ENCODE measurements at places on chromosomes 7 and 10.

DNA sequence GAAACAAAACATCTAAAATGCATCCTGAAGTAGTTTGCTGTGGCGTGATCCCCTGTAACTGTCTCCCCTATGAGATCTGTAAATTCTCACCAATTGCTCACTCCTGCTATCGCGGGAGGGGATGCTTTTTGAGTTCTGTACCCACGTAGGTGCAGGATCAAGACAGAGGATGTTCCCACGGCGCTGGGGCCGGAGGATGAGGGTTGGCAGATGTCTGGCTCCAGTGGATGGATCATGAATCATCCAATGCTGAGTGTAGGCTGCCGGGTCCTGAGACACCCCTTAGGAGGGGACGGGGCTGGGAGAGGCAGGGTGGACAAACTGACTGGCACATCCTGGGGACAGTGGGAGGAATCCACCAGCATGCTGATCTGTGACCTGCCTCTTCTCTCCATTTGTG lies 224.4 kb downstream of the USP6NL start:
- no peak for DNase-seq

DNA sequence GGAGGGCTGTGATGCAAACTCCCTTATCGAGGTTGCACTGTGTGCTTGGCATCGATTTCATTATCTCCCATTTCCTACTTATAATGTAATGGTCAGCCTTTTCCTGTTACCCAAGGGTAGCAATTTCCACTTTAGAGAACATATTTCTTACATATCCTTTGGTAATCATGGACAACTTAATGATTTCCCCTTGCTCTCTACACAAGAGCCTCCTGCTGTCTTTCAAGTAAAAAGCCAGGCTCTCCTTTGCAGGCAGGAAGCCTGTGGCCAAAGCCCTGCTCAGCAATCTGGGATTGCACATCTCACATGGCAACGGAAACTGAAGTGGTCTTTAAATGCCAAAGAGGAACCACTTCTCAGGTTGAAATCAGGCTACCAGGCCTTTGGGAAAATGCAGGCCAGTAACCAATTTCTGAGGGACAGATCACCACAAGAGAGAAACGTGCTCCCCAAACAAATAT lies 86.7 kb upstream of the IKZF1 start:
- no peak for DNase-seq

- DNase-seq = no peak
Measured at GRCh38 chr10:73131301-73131700, 21.0 kb downstream of the NUDT13 start.

GRCh38 chr10:75870039-75870645 lies 438.7 kb downstream of the LRMDA start:
- no peak for DNase-seq

DNA sequence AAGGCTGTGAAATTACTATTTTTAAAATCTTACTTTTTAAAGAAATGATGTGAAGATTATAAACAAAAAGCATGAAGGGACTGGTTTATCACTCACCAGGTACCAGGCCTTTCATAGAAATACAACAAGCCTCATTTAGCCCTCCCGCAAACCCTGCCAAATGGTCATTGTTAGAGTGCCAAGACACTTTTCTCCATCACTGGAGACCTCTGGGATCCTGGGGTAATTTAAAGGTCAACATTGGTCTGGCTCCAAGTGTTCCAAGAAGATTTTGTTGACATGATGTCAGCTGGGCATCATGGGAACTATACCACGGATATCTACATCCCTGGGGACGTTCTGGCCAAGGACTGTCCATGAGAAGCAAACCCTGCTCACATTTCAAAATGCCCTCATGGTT lies 138.0 kb upstream of the FRMD4A start:
- DNase-seq = no peak

GRCh38 chr10:659688-660141 lies 29.8 kb downstream of the DIP2C start:
- no peak for DNase-seq

DNA sequence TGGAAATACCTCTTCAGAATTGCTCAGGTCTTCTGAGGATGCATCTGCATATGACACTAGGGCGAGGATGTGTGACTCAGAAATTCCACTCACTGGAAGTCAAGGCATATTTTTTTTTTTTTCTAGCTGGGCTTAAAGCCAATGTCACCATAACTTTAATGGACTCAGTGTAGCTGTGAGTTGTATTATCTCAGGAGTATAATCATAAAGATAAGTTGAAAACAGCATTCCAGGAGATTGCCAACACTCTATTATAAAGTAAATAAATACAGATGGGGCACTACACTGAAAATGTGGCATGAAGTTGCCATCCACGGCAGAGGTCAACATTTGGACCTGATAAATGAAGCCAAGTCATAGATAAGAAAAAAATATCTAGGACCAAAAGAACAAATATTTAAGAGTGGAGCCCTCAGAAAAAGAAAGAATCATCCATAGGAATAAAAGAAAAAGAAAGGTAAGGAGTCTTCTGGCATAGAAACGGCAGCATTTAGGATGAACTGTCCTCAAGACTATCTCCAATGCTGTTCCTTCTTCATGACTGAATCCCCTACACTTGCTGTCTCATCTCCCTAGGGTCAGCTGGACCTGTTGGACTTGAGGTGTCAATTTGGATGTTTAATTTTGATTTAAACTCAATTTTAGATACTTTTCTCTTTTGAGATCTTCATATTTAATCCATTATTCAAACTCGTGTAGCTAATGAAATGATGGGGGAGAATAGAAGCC lies 72.9 kb upstream of the CAV2 start:
- DNase-seq = no peak

DNA sequence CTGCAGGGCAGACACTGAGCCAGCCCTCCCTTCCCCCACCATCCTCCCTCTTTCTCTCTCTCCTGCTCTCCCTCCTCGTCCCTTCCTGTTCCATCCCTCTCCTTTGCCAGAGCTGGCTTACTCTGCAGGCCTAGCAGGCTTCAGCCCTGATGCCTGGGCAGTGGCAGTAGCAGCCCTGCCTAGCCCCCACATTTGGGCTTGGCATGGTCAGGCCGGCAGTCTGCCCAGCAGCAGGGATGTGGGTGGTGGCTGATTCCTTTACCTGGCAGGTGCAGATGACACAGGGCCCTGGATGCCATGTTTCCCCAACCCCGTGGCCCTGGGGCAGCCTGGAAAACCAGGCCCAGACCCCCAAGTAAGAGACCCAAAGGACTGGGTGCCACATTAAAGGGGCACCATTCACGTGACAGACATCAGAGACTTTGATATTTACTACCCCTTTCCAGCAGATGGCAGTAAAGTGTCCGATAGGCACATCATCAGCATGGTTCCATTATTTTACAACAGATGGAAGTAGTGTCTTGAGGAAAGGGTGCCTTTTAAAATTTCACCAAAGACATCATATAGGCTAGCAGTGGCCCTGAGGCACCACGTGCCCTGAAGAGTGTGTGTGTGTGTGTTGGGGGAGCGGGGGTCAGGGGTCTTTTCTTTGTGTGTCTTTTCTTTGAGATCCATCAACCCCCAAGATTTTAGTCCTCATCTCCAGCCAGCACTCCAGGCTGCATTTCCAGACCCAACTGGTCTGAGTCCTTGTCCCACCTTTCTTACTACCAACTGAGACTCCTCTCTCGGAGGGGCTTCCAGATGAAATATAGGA lies 5.9 kb downstream of the KCP start:
- DNase-seq = no peak

GRCh38 chr7:22582863-22583622 lies 83.1 kb upstream of the STEAP1B start:
- DNase-seq = no peak

DNA sequence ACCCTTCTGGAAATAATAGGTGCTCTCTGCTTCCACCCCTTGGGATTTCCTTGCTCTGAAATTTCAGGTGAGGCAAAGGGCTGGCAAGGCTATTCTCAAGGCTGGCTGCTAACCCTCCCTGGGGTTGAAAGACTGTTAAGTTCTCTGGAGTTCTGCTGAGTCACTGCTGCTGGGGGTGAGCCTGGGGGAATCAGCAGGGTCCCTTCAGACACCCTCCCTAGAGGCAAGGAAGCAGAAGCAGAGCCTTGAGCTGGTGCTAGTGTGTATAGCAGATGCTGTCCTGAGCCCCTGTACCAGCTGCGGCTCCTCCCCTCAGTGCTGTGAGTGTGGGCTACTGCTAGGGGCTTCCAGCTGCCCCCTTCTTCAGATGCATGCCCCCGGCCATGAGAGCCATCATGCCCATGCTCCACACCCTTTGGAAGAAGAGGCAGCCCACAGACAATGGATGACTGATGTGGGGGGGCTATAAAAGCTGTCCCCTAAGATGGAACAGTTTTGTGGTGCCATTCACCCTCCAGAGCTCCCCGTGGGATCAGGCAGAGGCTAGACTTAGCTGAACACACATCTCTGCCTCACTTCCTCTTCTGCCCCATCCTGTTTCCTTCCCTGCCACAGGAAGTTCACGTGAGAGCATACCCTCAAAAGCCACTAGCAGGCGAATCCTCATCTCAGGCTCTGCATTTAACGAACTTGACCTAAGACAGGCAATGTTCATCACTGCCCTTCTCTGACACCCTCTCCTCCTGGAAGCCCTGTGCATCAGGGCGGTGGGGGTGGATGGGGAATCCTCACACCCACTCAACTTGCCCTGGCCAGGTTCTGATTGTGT lies 91.8 kb downstream of the SH3PXD2A start:
- DNase-seq = no peak

- DNase-seq = no peak
Measured at GRCh38 chr7:7257899-7258692, 75.8 kb downstream of the C1GALT1 start.

DNA sequence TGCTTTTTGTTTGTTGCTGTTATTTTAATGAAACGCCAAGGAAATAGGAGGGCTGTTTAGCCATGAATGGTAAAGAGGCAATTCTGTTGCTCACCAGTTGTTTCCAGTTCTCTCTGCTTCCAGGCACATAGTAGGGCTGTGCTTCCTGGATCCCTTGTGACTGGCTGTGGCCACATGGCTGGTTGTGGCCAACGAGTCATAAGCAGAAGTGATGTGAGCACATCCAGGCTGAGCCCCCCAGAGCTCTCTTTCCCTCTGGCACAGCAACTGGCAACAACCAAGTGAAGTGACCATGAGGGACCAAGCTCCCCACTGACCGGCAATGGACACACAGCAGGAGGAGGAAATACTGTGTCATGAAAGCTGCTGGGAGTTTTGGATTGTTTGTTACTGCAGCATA lies 10.3 kb downstream of the GRID1 start:
- no peak for DNase-seq

DNA sequence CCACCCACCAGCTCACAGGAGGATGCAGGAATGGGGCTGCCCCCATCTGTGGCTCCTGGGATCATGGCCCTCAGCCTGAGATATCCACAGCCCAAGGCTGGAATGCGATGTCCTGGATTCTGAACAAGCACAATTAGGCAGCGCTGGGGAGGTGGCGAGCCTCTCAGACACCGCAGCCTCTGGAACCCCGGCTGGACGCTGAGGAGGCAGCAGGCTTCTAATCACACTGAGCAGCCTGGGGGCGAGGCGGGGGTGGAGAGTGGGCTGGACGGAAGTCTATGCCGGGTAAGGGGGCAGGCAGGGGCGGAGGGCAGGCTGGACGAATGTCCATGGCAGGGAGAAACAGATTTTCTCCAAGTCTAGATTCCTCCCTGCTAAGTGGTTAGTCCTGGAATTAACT lies 56.4 kb downstream of the DPYSL4 start:
- no peak for DNase-seq

DNA sequence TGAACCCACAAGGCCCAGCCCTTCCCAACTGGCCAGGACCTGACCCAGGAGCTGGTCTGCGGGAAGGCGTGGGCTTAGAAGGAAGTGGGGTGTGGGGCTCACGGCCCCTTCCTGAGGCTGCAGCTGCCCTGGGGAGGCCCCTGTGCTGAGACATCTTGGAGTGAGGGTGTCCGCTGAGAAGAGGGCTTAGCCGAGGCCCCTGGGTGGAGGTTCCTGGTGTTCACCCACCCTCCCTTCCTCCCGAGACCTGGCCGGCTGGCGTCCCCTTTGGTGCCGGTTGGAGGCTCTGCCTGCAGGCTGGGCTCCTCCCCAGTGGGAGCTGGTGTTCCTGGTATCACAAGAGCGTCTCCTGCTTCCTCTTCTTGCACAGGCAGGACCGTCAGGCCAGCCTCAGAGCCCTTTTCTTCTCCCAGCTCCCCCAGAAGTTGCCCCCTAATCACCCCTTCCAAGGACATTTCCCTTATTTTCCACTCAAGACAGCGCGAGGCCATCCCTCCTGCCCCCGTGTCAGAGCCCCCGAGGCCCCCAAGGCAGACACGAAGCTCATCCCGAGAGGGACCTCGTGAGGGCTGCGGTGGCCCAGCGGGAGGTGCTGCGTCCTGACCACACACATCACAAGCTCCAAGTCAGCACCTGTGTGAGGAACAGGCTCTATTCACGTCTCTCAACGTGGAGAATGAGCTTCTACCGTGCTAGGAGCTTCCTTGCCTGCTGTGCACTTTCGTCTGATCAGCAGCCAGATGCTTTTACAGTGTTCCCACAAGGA lies 25.1 kb upstream of the FAM20C start:
- DNase-seq = no peak

DNA sequence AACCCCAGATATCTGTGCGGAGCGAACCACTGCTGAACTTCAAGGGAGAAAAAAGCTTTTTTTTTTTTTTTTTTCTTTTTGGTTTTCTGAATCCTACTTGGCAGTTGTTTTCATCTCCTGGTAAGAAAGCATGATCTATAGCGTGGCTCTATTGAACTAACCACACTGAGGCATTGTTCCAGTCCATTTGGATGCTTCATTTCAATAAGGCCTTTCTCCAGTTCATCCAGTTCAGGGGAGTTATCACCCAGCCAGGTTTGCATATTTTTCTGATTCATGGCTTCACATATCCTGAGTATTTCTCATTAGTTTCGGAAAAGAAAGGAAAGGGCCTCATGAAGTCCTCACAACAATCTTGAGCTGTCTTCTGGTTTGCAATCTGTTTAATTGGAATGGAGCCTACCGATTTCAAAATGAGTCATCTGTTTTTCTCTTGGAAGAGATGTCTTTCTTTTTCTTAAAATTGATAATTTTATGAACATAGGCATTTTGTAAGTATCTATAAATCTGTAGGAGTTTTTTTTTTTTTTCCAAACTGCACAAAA lies 93.1 kb upstream of the STEAP4 start:
- DNase-seq = no peak

GRCh38 chr10:21831986-21832820 lies 171.3 kb downstream of the DNAJC1 start:
- DNase-seq = no peak

GRCh38 chr10:77223526-77224460 lies 413.8 kb downstream of the KCNMA1 start:
- DNase-seq = no peak

DNA sequence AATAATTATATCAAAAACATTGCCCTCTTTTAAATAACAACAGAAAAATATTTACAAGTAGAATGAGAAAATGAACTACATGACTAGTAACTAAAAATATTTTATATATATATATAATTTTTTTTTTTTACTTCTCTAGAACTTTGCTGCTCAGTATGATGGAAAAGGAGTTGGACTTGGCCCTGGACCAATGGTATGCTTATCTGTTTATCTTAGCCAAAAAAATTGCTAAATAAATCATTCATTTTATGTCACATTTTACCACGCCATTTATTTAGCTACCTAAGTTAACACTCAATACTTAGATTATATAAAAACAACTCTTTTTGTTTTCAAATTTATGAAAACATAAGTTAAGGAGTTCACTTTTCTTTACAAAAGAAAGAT lies 6.7 kb downstream of the COL1A2 start:
- no peak for DNase-seq

- no peak for DNase-seq
Measured at GRCh38 chr10:117903854-117904253, 142.9 kb downstream of the RAB11FIP2 start.

GRCh38 chr10:6476989-6477388 lies 103.1 kb downstream of the PRKCQ start:
- no peak for DNase-seq
